Vagina (tissue), 2 donors: ENCODE measurements at places on chromosomes 4 and X.

- no peak for DNase-seq
Observed at GRCh38 chr4:19971829-19972228, 279.9 kb upstream of the SLIT2 start.

GRCh38 chr4:67614186-67614585 is 55.7 kb downstream of the STAP1 start:
- no peak for DNase-seq

DNA sequence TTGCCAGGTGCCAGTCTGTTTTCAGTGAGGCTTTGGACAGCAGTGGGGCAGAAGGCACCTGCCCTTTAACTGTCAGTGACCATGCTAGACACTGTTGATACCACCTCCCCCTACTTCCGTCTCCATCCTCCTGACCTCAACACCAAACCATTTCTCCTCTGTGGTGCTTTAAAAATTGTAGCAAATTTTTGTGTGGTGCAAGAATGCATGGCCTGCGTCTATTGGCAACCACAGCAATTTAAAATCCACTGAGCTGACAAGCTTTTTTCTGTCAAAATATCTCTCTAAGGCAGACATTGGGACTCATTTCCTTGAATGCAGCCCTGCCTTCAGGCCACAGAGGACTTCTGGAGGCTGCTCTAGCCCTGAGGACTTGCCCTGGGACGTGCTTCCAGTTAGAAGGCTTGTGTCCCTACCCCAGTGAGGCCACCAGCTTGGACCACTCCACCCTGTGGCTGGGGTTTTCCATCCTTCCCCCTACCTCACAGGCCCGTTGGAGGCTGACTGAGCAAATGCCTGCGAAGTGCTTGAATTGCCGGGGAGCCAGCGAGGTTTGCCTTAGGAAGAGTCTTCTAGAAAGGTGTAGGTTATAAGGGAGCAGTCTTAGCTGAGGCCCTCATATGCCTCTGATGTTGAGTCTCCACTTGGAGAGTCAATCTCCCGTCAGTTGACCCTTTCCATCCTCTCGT is 6.9 kb downstream of the PRRG3 start:
- DNase-seq: no peak

- DNase-seq: no peak
Observed at GRCh38 chr4:8586671-8587468, 5.7 kb upstream of the CPZ start.

DNA sequence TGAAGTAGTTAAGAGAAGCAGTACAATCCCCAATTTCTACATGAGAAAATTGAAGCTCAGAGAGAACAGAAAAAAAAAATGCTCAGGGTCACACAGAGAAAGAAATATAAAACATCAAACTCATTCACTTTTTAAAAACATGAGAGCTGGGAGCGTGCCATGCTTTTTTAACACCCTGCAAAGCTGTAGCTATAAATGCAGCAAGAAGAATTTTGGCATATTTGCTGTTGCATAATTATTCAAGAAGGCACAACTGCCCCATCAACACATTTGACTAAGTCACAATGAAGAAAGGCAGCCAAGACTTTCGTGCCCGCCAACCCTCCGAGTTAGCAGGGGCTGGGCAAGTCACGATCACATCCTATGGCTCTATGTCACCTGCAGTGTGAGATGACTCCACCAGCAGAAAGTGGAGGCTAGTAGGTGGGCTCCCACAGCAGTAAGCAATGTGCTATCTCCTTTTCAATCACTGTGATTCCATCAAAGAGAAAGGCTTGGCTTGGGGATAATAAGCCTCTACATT is 214.8 kb downstream of the DHX15 start:
- no peak for DNase-seq

- DNase-seq: no peak
Observed at GRCh38 chrX:112941209-112941837, 100.7 kb upstream of the AMOT start.

- no peak for DNase-seq
Observed at GRCh38 chr4:114558446-114559020, 40.1 kb upstream of the UGT8 start.

- DNase-seq: no peak
Observed at GRCh38 chrX:54042609-54043021, 1.7 kb downstream of the PHF8 start.

- no peak for DNase-seq
Observed at GRCh38 chrX:68714856-68715255, 67.4 kb downstream of the STARD8 start.

DNA sequence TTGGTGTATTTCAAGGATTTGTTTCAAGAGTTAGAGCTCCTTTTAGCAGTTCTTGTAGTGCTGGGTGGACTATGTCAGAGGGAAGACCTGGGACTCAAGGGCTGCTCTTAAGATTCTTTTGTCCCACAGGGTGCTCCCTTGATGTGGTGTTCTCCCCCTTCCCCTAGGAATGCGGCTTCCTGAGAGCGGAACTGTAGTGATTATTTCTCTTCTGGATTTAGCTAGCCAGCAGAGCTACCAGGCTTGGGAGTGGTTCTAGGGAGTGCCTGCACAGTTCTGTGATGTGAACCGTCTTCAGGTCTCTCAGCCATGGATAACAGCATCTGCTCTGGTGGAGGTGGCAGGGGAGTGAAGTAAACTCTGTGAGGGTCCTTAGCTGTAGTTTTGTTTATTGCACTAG is 336.8 kb downstream of the FSTL5 start:
- DNase-seq: no peak

DNA sequence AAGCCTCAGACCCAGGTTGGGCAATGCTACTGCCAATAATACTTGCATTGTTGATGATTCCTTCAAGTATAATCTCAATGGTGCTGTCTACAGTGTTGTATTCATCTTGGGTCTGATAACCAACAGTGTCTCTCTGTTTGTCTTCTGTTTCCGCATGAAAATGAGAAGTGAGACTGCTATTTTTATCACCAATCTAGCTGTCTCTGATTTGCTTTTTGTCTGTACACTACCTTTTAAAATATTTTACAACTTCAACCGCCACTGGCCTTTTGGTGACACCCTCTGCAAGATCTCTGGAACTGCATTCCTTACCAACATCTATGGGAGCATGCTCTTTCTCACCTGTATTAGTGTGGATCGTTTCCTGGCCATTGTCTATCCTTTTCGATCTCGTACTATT is 7.4 kb downstream of the LPAR4 start:
- no peak for DNase-seq

DNA sequence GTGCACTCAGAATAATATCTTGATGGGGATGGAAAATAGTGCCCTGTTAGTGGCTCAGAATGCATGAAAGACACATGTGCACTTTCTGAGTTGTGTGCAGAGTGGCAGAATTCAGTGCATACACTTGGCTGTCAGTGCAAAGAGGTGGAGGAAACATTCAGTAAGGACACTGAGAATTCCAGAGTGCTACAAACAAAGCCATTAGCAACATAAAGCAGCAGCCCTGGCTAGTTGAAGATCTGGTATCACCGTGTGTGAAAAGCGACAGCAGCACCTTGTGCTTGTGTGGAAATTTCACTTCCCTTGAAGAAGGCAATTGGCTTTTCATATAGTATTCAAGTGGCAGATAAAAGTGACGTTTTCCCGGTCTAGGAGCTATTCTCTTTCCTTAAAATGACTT is 810.4 kb downstream of the TRIML1 start:
- no peak for DNase-seq

DNA sequence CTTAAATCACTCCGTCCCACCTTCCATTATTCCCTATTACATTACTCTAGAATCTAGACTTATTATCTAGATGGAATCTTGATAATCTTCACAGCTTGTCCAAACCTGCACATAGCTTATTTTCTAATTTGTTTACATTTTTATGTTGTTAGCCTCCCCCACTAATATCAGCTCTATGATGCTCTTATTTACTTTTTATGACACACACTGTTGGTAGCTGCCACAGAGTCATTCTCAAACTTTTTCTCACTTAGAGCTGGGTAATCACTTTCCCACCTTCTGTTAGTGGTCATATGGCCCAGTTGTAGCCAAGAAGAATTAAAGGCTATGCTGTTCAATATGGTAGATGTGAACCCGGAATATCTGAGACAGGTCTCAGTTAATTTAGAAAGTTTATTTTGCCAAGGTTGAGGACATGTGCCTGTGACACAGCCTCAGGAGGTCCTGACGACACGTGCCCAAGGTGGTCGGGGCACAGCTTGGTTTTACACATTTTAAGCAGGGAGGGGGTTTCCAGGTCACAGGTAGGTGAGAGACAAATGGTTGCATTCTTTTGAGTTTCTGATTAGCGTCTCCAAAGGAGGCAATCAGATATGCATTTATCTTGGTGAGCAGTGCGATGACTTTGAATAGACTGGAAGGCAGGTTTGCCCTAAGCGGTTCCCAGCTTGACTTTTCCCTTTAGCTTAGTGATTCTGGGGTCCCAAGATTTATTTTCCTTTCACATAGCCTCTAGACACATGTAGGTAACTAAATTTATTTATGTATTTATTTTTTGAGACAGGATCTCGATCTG is 7.0 kb upstream of the ADGRA3 start:
- DNase-seq: no peak

GRCh38 chr4:86481440-86481839 is 112.7 kb upstream of the PTPN13 start:
- DNase-seq: no peak

DNA sequence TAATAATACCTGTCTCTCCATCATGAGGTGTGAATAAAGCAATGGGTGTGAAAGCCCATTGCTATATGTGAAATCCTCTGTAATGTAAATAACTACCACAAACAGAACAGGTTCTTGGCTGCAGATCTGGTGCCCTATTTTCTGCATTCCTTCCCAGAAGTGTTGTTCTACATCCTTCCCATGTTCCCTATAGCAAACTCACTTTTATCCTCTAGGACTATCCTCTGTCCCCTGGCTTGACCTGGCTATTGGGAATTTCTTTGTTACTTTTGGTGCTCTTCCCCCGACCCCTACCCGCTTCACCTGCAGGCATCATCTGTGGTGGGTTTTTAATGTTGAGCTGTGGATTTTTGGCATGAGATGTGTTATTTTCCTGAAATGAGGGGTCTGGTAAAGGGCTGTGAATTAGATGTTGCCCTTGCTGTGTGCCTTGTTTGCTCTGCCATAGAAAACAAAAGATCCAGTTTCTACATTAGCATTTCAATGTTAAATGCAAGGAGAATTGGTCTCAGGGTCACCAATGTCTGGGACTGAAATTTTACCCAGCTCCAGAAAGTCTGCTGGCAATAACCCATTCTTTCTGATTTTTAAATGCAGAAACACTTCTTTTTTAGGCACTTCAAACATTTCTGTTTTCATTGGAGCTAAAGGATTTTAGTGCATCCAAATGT is 13.6 kb upstream of the FREM3 start:
- no peak for DNase-seq

DNA sequence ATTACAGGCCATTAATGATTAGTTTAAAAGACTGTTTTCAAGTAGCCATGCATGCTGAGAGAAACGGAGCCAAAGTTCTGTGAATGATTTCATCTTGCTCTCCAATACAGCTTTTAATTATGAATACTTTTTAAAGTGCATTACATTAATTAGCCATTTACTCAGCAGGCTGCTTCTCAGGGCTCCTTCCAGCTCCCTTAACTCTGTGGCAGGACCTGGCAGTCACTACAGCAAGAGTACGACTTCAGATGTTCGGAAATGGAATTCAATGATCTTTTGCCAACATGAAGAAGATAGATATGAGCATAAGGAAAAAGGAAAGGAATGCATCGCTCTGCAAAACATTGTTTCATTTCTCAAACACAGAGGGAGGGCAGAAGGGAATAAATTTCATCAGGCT is 987.2 kb downstream of the PDHA2 start:
- DNase-seq: no peak
